Transverse colon (tissue), 4 donors: ENCODE measurements at places on chromosomes 16 and 17. TPM values are rescaled to one million over a fixed set of nuclear protein-coding genes. Genes with fewer than 3 reads are reported as not detected.

The CDYL2 gene
- total RNA-seq: 2.6 TPM

The SEPTIN1 gene
- total RNA-seq: 4.4 TPM

The CACNA1H gene
- 60.9 TPM for total RNA-seq

The ZNF597 gene
- 0.60 TPM for total RNA-seq

The ALOX12B gene
- total RNA-seq: not detected

The GPR139 gene
- not detected for total RNA-seq

The PRAC2 gene
- not detected for total RNA-seq

The NOD2 gene
- 2.2 TPM for total RNA-seq

The HEATR9 gene
- not detected for total RNA-seq
